Activated T-helper 2 cell treated with anti-CD3 and anti-CD28 coated beads, Interferon-gamma antibody, Interleukin-2, Interleukin-4, amounts not matched to agents 10 μg/mL and 5 μg/mL and 100 μg/mL, durations not matched to agents 14 hours and 24 hours and 36 hours (primary cell): ENCODE measurements at places on chromosomes 2 and 18. TPM values are rescaled to one million over a fixed set of nuclear protein-coding genes. Genes with fewer than 3 reads are reported as not detected.

DNA sequence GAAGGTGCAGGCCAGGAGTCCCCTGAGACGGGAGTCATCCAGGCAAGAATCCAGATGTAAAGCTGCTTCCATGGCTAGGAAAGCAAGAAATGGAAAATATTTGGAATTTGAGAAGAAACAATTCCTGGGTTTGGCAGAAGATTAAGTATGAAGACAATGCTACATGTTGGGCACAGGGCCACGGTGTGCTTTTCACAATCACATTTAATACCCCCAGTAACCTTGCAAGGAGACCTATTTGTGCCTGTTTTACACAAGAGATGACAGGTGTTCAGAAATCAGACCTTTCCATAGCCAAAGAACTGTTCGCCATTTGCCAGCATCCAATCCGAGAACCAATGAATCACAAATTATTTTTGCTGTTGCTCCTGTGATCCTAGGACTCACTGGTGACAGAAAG is 50.5 kb downstream of the KCTD1 start:
- DNase-seq, result no peak

GRCh38 chr2:3535467-3535793 is 16.1 kb upstream of the ADI1 start:
- no peak for DNase-seq

DNA sequence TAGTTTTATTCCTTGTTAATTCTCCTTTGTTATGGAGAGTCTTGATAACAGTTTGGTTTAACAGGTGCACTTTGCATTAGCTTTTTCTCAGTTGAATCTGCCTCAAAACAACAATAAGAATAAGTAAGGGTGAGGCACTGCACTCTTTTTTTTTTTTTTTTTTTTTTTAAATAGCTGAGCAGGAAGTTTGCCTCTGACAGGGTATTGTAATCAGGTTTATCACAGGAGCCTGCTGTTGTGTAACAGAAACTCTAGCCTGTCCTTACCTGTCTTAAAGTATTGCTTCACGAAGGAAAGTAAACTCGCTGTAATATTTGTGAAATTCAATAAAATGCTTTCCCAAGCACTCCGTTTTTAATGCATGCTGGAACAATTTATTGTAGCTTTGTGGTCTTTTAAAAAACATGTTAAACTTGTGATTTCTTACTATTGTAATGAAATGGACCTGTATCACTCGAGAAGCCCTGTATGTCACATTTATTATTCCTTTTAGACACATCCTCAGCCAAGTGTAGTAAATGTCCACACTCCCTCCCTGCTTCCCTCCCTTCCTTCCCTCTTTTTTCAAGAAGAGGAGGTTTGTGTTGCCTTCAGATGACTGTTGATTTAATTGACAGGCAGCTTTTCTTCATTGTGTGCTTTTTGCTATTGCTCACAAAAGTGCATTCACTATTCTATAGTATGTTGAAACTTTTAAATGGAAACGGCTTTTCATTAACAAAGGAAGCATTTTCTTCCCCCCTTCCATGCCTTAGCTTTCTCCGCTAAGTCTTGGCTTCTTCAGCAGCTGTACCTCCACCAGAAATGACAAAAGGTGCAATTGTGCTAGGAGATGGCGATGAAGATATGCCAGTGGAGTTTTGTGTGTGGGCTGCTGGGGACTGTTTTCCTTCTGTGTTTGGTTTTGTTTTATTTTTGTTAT is 52.7 kb downstream of the TAF1B start:
- no peak for DNase-seq

- no peak for DNase-seq
Observed at GRCh38 chr2:80893711-80894110, 589.2 kb upstream of the LRRTM1 start.

The ZNF638 gene
- 96.5 and 97.6 TPM in 2 replicates for total RNA-seq
